ENCODE measurements at places on chromosomes 4 and X.

DNA sequence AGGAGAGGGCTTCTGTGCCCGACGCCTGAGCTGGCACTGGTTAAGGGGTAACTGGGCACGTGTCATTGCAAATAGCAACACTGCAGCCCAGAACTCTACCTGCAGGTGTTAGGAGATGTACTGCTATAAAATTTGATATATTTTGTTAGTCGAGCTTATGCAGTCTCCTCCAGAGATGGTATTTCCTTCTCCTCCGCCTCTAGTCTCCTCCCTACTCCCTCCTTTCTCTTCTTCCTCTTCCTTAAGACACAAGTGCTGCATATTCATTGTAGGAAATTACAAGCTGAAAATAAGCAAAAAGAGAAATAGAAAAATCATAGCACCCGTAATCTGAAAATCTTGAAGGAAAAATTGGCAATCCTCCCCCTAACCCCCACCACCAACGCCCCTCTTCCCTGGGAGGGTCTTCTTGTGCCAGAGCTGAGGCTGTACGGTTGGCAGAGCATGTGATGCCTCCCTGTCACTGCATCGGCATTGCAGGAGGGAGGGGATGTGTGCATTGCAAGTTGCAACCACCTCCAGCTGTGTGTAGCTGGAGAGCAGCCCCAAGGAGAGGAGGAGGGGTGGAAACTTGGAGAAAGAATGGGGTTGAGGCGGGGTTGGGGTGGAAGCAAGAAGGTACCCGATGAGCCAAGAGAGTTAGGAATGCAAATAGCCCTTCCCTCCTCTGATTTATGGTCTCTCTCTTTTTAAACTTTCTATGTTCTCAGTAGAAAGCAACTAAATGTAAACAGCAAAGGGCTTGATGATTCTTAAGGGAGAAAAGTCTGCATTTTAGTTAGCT lies 48.3 kb upstream of the MND1 start:
- no peak for DNase-seq

DNA sequence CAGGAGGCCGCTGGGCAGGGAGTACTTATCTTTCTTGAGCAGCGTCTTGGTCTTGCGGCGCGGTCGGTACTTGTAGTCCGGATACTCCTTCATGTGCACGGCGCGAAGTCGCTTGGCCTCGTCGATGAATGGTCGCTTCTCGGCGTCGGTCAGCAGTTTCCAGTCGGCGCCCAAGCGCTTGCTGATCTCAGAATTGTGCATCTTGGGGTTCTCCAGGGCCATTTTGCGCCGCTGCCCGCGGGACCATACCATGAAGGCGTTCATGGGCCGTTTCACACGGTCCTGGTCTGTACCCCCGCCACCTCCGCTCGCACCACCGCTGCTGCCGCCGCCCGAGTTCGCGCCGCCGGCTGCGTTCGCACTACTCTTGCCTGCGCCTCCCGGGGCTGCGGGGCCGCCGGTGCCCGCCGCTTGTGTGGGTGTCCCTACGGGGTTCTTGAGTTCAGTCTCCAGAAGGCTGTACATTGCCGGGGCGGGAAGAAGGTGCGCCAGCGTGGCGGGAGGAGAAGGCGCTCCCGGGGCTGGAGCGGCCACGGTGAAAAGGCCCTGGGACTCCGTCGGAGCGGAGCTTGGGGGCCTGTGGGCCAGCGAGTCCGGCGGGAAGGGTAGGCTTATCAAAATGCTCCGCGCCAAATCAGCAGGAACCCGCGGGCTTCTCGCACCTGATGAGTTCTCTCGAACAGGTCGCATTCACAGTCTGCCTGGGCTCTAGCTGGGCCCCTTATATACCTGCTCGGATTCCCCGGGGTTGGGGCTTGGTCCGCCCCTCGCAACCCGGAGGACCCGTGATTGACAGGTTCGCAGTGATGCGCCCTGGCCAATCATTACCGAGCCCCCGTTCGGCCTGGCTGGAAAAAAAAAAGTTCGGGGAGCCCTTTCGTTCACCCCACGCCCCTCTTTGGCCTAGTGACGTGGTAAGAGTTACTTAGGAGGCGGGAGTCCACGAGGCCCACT lies at the start of gene SOX3:
TSS of gene SOX3 (minus strand) at position 699 of the 954 bp plus-strand sequence. CDS start at position 690, 9 bp downstream.
- no peak for DNase-seq

DNA sequence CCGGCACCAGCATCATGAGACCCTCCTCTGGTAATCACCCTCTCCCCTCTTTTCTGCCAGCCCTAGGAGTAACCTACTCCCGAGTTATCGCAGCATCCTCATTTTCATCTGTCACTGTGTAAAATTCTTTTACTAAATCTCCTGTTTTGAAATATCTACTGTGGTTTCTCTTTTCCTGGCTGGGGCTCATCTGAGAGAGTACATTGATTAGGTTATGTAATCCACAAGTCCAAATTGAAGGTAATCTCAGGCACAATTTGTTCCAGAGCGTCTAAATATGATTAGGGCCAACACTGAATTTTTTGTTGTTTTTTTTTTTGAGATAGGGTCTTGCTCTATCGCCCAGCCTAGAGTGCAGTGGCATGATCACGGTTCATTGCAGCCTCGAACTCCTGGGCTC lies 142.4 kb downstream of the SMIM20 start:
- DNase-seq, result no peak

GRCh38 chr4:158630893-158631292 lies 40.8 kb downstream of the C4orf46 start:
- no peak for DNase-seq

GRCh38 chr4:158033416-158034120 lies 139.3 kb downstream of the GASK1B start:
- DNase-seq, result no peak

- no peak for DNase-seq
Measured at GRCh38 chrX:115940888-115941332, 229.6 kb upstream of the AGTR2 start.

DNA sequence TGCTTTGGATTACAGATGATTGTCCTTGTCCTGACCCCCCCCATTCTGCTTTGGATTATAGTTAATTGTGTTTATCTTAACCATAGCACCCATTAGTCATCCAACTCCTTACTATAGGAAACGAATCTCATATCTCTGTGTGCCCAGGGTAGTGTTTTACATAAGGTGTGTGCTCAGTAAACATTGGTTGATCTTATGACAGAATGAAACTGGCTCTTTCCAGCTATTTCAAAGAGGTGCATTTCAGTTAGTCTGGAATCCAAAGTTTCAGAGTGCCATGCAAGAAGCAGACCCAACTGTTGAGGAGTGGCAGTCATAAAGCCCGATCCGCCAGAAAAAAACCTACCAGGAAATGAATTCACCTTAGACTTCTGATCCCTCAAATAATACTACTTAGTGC lies 14.7 kb downstream of the TRIM2 start:
- DNase-seq, result no peak

- no peak for DNase-seq
Measured at GRCh38 chr4:152073351-152074087, 312.7 kb upstream of the GATB start.

- DNase-seq, result no peak
Measured at GRCh38 chrX:25015486-25016360, at the start of gene ARX. Gene ARX (minus strand): TSS chrX:25015965. CDS start chrX:25015737, 228 bp downstream.

DNA sequence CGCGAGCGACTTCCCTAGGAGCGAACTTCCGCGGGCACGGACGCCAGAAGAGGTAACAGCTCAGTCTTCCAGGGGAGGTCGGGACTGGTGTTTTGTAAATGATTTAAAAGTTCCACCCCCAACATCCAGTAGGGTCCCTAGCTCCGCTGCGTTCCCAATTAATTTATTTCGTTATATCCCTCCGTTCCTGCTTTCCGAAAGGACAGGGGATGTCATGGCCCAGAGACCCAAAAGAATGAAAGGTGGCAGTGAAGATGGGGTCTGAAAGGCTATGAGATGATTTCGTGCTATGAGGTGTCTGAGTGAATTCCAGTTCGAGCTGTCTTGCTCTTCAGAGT lies 373 bp upstream of the SMIM43 start:
- no peak for DNase-seq

- no peak for DNase-seq
Measured at GRCh38 chr4:66059556-66059955, 389.3 kb upstream of the EPHA5 start.

GRCh38 chrX:97968376-97969163 lies 1084.9 kb downstream of the RPA4 start:
- no peak for DNase-seq

- DNase-seq, result no peak
Measured at GRCh38 chrX:68763481-68763880, 65.3 kb upstream of the EFNB1 start.

- no peak for DNase-seq
Measured at GRCh38 chrX:108945883-108946523, 209.6 kb upstream of the IRS4 start.

DNA sequence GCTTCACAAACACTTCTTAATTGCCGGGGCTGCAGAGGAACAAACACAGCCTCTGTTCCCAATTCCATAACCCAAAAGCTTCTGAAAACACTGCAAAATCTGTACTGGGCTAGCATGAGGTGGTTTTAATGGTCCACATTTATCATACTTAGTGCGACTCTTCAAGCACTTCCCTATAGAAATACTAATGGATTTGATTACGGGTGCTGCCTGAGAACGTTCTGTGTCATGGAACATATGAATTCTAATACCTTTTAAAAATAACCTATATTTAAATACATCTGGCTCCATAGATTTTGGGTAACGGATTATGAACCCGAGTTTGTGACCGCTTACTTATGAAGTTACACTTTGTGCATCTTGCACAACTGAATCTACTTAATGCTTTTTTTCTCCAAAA lies 35.4 kb upstream of the STS start:
- no peak for DNase-seq

DNA sequence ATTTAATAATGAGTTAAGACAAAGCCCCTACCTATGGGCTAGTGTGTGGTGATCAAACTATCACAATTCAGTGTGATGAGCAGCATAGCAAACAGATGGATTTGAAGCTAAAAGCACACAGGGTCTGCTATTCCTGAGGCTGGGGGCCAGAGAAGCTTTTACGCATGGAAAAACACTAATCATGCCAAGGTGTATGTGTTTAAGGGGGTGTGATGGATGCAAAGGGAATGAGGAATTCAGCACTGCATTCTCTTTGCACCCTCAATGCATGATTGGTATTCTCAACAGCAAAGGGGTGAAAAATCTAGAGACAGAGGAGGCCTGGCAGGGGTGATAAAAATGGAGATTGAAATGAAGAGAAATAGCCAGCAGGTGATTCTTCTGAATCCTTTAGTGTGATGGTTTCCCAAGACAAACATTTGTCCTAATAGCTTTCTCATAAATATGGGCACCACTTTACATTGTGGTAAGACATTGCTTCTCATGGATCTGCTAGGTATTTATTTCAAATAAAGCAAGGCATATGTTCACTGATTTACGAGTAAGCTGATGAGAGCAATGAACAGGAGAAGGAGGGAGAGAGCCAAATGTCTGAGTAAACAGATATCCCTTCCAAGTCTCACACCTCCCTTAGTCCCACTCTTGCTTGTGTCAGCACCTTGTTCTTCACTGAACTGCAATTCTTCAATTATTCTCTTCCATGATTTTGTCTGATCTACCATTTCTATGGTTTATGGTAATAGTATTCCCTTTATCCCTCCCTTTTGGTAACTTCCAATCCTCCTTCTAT lies 15.7 kb downstream of the C1QTNF7 start:
- no peak for DNase-seq

DNA sequence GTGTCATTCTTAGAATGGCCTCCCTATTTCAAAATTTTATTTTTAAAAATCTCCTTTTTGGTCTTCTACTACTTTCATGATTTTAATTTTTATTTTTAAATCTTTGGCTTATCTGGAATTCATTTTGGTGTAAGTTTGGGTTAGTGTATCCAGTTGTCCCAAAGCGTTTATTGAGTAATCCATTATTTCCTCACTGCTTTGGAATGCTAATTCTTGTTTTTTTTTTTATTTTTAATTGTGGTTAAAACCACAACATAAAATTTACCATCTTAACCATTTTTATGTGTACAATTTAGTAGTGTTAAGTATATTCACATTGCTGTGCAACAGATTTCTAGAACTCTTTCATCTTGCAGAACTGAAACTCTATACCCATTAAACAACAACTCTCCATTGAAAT lies 8.7 kb downstream of the CITED1 start:
- no peak for DNase-seq

DNA sequence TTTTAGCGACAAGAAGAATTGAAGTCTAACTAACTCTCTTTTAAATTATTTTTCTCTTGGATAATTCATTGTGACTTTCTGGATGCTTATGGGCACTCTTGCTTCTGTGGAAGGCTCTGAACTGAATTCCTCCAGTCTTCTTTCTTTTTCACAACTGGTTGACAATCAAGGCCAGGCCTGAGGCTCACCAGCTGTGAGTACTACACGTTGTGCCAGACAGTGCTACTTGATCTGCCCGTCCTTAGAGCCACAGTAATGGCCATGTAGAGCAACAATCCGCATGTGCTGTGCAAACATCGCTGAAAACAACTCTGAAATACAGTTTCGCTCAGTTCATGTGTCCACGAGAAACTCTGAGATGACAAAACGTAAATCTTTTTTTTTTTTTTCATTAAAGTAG lies 1336.3 kb upstream of the AGA start:
- DNase-seq, result no peak

DNA sequence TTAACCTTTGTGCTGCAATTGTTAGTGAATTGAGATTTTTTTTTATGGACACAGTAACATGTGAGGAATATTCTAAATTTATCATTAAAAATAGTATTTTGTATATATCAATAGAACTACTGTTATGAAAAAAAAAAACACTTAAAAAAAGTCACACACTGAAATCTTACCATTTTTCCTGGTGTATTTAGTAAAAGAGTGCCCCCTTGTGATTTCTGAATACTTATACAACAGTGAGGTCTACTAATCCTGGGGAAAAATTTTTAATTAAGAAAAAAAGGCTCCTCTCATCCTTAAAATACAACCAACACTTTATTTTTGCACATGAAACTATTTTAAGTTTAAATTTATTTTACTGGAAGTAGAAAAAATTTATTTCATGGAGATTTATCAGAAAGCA lies 56.4 kb upstream of the SPOCK3 start:
- DNase-seq, result no peak

- no peak for DNase-seq
Measured at GRCh38 chrX:70907900-70908299, 611 bp downstream of the TEX11 start.

Data from Right ventricle myocardium superior (tissue), 1 donor.